ENCODE measurements at places on chromosomes 7 and 10.

DNA sequence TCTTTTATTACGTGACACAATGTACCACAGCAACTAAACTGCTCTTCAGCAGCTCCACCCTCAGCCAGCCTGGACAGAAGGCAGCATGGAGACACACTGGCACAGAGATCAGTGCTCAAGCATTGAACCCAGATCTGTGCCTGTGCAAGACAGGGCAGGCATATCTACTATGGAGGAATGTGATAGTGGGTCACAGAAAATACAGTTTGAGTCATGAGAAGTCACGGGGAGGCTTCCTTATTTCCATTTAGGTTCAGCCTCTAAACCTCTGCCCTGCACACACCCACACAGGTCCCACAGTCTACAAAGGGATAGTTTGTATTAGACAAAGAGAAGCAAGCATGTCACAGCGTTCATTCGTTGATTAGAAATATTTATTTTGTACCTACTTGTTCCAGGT is 187.4 kb upstream of the AGR3 start:
- DNase-seq: no peak

DNA sequence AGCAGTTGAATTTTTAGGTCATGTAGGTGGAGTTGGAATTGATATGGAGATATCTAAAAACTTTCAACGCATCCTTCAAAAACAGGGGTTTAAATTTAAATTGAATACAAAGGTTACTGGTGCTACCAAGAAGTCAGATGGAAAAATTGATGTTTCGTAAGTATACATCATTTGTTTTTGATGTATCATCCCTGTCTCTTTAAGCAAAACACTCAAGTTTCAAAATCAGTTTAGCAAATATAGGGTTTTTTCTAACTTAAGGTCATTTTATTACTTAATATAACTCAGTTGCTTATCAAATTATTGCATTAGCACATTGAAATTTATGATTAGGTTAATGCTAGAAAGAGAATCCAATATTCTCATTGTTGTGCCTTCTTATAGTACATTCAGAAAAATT is 24.6 kb downstream of the DLD start:
- DNase-seq: no peak

- no peak for DNase-seq
Observed at GRCh38 chr10:100368721-100369120, 21.7 kb downstream of the SCD start.

DNA sequence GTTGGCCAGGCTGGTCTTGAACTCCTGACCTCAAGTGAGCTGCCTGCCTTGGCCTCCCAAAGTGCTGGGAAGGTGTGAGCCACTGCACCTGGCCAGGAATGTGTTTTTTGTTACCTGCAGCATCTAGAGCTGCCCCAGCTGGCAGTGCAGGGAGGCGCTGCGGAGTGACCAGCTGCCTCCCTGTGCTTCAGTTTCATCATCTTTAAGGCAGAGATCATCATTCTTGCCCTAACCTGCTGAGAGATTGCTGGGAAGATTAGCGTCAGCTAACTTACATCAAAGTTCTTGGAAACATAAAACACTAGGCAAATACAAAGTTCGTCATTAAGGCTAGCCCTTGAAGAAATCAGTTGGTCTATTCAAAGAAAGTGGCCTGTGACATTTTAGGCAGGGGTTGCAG is 2.3 kb downstream of the ZNF282 start:
- no peak for DNase-seq

GRCh38 chr10:130138479-130138866 is 2.3 kb downstream of the GLRX3 start:
- no peak for DNase-seq

DNA sequence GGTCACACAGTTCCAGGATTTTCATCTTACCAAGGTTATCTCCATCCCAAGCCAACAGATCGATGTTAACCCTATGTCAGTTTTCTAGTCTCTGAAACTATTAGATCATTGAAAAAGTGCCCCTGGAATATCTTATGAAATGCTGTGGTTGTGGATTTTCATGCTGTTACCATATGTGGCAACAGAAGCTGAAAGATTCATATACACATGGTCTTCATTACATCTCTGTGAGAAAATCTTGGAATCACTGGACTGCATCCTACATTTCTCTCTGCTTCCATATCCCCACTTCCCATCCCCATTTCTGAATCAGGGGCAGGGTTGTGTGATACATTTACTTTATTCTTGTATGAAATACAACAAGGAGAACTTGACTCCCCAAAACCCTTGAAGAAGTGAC is 146.1 kb downstream of the SLC16A9 start:
- DNase-seq: no peak

GRCh38 chr10:11161096-11161495 is 143.4 kb downstream of the CELF2 start:
- DNase-seq: no peak

- DNase-seq: no peak
Observed at GRCh38 chr10:96896884-96897589, 64.9 kb downstream of the LCOR start.

DNA sequence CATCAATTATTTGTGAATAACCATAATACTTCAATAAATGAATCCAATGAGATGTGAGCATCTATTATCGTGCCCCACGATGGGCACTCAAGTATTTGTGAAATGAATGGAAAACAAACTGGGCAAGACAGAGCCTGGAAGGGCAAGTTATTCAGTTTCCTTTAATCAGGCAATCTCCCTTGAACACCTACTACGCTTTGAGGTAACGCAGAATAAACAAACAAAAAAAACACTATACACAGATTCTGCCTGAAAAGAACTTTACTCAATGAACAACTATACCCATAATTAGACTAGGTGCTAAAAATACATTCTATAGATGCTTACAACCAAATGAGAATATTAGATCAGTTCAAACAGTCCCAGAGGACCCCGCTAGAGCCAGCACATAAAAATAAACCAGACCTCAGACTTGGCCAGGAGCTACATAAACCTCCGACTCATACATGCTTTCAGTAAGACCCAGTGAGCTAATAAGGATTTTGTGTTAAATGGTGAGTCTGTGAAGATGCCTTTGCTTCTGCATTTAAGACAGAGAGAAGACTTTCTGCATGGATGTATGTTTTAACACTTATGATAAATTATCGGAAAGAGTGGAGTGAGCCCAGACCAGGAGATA is 121.3 kb downstream of the MPP7 start:
- DNase-seq: no peak

Data from stimulated activated CD4-positive, alpha-beta T cell treated with anti-CD3 and anti-CD28 coated beads, Interleukin-4, amount 100 ng/mL, for 1 hour (primary cell).